ENCODE measurements at places on chromosomes 2 and 18. TPM values are rescaled to one million over a fixed set of nuclear protein-coding genes. Genes with fewer than 3 reads are reported as not detected.

DNA sequence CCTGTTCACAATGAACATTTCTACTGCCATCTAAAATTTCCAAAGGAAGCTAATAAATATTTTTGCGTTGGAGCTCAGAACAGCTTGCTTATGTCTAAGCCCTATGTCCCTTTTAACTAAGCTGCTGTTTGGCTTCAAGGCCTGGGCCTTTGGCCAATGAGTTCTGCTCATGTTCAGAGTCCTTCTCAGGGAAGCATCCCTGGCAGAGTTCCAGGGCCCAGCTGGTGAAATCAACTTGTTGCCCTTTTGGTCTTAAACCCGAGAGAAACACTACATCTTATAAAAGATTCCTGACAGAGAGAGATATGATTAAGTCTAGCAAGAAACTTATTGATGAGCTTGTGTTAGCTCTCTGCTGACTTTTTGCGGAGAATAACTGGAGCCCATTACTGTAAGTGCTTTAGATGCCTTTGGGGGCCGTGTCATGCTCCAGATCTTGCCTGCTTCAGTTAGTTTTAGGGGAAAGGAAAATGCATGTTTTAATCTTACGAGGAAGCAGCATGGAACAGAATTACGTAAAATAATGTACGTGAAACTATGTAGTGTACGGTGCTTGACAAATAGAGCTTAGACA is 102.5 kb upstream of the NOSTRIN start:
- DNase-seq: peak; percentile 91

DNA sequence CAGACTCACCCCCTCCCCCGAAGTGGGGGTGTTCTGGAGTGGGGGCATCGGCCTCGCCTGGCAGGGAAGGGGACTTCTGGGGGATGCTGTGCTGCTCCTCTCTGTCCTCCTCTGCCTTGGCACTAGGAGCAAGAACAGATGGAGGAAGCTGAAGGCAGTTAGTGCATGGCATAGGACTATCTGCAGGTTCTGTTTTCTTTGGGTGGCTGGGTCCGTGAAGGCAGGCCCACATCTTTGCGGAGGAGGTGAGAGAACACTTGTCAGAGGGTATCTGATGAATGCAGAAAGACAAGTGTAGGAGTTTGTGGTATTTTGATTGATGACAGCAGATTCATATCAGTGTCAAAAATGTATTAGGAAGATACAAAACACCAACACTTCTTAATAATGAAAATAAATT is 411.4 kb downstream of the TSN start:
- no peak for DNase-seq

- no peak for DNase-seq
Measured at GRCh38 chr2:110170102-110170501, 34.7 kb downstream of the NPHP1 start.

DNA sequence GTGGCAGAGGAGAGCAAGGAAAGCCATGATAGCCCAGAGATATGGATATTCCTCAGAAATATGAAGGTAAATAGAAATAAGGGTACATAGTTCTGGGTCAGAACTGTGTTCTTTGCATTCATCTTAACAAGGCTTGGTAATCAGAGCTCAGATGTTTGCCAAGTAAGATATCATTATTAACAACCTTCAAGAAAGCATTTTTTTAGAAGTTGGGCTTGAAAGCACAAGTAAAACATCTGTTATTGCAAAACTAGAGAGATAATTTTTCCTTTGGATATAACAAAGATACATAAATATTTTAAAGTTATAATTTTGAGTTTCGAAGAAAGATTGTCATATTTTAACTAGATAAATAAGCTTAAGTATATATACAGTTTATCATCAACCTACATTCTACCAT is 171.4 kb downstream of the ZNF804A start:
- DNase-seq: no peak

SOCS6 gene
- total RNA-seq: 25.5 TPM

- DNase-seq: no peak
Measured at GRCh38 chr2:158047156-158047611, 54.5 kb upstream of the UPP2 start.

PJVK gene
- total RNA-seq: not detected
